ENCODE measurements at places on chromosomes 1 and 21. TPM values are rescaled to one million over a fixed set of nuclear protein-coding genes. Genes with fewer than 3 reads are reported as not detected.
A peak's percentile ranks its signal among the peaks of the same experiment; 100 is the strongest.

The SPRR3 gene
- not detected for total RNA-seq

The NKAIN1 gene
- 7.5 TPM for total RNA-seq

GRCh38 chr1:110285316-110285715 is 53.9 kb upstream of the RBM15 start:
- DNase-seq, result no peak

DNA sequence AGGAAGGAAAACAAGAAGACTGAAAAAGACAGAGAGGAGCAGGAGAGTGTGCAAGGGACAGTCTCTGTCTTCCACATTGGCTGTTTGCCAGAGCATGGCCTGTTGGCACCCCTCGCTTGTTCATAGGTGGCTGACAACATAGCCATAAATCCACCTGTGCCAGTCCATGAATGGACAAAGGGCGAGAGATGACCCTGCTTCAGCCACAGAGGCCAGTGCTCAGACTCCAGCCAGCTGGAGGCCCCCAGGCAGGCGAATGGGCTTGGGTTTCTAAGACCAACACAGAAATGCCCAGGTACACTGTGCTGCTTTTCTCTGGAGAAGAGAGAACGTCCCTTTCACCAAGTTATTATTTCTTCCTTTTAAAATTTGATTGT is 60.6 kb downstream of the RIPK4 start:
- no peak for DNase-seq

The CFAP141 gene
- total RNA-seq, result not detected

The SLC44A5 gene
- total RNA-seq, result 4.2 TPM

The HES3 gene
- total RNA-seq, result 1.8 TPM

DNA sequence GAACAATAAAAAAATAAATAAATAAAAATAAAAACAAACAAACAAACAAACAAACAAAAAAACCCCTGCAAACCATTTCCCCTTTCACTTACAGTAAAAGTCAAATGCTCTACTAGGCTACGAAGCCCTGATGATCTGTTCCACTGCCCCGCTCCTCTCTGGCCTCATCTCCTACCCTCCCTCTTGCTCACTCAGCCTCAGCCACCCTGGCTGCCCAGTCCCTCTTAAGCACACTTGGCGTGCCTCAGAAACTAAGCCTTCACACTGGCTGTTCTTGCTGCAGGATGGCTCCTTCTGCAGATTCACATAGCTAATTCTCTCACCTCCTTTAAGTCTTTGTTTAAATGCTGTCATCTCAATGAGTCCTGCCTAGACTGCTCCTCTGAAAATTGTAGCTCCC is 30.8 kb upstream of the UHMK1 start:
- DNase-seq, result no peak

DNA sequence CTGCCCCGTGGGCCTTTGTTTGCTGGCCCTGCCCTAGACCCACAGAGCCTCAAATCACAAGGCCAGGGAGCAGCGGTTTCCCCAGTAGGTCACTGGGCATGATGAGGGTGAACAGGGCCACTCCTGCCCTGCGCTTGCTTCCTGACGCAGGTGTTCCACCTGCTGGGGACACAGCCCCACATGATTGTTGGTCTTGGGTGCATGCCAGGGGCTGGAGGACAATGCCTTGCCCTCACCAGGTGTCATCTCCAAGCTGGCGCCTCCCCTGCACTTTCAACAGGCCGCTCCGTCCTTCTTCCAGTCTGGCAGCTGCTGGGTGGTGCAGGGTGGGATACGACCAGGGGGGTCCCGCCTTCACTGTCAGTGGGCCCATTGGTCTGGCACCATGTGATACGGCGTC is 24.3 kb downstream of the IL10RB start:
- no peak for DNase-seq

DNA sequence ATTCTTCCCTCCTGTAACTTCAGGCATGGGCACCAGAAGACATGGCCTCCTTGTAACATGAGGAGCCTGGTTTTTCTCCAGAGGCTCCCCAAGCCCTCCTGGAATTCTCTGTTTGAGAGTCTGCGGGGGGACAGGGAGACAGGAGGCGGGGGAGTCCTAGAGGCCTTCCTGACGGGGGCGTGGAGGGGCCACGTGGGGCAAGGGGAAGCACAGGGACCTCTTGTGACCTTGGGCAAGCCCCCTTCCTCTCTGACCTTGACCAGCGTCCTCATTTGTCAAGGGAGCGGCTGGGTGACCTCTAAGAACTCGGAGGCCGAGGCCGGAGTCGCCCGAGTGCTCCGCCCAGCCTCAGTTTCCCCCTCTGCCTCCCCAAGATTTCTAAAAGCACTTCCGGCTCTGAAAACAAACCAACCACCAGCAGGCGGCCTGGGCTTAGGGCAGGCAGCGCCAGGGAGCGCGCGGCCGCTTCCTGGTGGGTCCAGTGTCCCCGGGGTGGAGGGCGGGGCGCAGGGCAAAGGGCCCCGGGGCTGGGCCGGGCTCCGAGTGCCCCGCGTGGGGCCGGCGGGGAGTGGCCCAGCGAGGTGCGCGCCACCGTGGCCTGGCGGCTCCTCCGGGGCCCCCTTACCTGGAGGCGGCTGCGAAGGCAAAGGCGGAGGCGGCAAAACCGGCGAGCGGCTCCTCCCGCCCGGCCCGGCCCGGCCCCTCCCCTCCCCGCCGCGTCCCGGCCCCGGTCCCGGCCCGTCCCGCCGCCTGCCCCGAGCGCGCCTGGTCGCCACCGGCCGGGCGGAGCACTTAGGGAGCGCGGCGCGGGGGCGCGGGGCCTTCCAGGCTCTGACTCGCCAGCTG is at the start of gene TMCO4:
Gene TMCO4 (minus strand): TSS at position 687 of the 846 bp plus-strand sequence. CDS start 19,158 bp downstream, outside the sequence.
- DNase-seq, result peak; percentile 74

DNA sequence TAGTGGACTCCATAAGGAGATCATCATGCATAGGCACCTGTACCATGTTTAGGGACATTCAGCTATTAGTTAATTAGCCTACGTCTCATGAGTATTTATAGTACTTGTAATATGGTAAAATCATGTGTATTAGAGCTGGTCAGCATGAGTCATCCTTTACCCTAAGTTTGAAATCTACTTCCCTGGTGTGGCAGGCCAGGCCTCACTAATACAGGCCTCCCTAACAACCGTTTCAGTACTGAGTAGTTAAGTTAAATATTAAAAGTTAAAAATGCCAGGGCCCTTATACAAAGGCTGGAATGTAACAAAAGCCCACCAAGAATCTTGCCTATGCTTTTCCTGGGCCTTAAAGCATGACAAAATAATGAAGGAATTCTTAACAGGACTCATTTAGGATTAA is 356.3 kb upstream of the DPYD start:
- DNase-seq, result no peak

GRCh38 chr1:75097654-75098053 is 36.5 kb upstream of the LHX8 start:
- DNase-seq, result no peak
